ENCODE measurements at places on chromosomes 11 and 22.

DNA sequence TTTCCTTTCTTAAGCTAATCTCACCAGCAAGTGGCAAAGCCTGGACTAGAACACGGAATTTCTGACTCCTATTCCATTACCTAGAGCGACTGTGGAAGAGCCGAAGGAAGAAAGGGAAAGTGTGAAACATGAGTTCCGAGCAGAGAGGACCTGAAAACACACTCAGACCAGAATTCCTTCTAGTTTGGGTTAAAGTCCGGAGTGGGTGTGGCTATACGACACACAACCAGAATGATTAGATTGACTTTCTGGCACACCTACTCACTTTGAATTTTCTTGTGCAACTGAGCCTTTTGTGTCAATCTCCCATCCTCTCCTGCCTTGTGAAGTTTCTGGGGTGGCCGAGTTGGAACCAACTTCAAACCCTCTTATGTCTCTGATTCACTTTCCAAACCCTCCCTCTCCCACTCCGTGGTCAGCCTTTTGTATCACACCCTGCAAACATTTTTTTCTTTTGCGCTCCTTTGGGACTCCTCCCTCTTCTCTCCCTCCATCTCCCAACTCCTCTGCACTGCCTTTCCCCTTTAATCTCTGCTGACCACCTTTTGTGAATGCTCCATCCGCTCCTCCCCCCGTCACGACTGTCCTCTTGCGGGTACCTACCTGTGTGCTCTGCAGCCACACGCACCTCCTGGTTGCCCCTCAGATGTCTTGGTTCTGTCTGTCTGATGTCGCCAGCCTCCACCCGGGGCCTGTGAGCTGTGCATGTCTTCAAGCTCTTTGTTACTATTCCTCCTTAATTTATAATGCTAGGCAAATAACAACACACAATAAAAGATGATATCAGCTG, 86.3 kb upstream of the BLID start:
- no peak for DNase-seq

DNA sequence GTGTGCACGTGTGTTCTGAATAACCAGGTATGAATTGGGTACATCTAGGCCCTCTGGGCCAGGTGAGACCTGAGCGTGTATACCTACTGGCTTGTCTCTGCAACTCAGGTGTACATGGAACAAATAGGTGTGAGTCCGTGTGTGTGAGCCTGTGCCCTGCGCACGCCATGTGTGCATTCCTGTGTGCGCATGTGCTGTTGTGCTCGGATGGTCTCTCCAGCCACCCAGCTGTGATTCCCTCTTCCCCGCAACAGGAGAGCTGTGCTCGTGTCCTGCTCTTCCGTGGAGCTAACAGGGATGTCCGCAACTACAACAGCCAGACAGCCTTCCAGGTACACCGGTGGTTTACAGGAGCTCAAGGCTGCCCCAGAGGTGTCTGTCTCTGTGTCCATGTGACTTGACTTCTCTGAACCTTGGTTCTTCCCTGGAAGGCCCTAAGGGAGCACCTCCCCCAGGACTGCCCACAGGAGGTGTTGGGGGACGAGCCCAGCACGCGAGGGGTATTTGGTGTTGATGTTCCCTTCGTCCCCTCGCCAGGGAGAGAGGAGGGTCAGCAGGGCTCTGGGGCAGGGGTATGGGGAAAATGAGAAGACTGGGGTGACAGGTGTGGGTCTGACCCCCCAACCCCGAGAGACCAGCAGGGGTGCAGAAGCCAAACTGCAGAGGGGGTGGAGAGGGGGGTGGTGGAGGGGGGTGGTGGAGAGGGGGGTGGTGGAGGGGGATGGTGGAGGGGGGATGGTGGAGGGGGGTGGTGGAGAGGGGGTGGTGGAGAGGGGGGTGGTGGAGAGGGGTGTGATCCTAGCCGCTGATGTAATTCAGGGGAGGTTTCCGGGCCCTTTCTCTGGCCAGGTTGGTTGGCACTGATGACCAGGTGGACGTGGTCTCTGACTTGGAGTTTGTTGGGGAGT, 10.7 kb downstream of the SHANK3 start:
- DNase-seq, result no peak

GRCh38 chr11:26936109-26936508, 57.8 kb upstream of the FIBIN start:
- no peak for DNase-seq

DNA sequence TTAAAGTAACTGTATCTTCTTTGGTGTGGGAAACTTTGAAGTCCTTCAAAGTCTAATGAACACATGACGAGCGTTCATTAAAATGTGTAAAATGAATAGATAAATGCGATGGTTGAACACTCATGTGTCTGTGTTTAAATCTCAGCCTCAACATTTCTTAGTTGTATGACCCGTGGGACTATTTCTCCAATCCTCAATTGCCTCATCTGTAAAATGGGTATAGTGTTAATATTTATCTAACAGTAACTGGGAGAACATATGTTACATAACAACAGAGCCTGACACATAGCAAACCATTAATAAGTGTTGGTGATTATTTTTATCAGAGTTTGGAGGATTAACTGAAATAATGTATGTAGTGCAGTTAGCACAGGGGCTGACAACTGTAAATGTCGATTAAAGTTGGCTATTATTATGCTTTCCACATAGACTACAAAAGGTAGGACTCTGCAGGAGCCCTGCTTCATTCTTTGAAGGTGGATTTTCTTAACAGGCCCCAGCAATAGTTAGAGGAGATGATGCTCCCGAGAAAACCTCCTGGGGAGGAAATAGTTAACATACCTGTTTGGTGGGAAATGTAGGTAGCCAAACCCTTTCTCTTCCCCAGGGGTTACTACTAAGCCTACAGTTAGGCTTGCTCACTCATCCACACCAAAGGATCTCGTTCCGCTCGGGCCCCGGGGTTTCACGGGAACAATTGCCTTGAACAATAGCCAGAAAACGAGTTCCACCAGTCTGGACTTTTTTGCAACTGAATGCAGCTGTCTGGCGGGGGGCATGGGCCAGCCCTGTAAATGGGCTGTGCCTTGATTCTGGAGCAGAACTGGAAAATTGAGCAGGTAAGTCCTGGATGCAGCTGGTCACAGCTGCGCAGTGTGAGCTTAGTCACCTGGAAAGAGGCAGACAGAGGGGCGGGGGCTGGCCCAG, 133.4 kb downstream of the DBX1 start:
- no peak for DNase-seq

DNA sequence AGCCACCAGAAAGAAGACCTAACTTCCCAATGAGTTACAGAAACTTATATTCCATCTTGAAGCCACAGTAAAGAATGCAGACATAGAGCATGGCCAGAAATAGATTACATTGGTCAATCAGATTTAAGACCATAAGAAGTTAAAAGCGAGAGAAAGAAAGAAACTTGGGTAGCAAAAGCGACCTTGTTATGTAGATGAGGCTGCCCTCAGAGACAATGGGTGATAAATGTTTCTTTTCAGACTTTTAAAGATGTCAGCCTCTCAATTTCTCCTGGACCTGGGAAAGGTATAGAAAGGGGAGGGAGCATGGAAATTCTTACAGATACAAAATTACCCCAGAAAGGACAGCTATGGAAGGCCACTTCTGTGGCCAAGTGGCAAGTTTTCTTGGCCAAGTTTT, 732.6 kb upstream of the LUZP2 start:
- DNase-seq, result no peak

Measured in activated CD4-positive, alpha-beta T cell treated with anti-CD3 and anti-CD28 coated beads for 24 hours (primary cell).